ENCODE measurements at places on chromosomes 1 and 21.

- no peak for DNase-seq
These were observed 40.6 kb downstream of the OPTC start for GRCh38 chr1:203534526-203534925.

GRCh38 chr1:218436997-218437396, 91.9 kb downstream of the TGFB2 start:
- DNase-seq = no peak

DNA sequence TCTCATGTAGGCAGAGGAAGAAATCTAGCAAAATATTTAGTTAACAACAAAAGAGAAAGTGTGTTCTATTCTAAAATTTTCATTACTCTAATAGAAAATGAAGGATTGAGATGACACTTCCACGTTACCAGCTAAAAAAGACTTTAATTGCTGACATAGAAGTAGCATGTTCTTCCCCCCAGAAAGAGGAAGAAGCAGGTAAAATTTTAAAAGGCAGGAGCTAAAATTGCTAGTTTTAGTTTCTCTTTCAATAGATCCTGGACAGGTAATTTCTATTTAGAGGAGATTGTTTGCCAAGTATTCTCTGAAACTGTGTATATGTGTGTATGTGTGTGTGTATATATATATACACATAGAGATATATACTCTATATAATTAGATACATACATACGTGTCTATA, 248.1 kb upstream of the FMN2 start:
- no peak for DNase-seq

DNA sequence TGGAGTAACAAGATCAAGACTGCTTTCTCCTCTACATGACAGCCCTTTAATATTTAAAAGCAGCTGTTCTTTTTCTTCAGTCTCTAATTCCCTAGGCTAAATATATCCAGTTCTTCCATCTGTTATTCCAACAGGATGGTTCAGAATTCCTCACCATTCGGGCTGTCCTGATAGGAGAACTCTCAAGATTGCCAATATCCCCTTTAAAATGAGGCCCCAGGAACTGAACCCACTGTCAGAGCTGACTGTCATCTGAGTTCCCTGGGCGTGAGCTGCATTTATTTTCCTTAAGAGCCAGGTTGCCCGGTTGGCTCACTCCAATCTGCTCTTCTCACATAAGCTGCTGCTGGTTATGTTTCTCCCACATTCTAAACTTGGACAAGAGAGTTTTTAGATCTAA, 177.6 kb downstream of the MIS18A start:
- no peak for DNase-seq

Data from AG09319 (cell line).